GDM1 (cell line): ENCODE measurements at places on chromosomes 5 and 9.

GRCh38 chr9:77883133-77883532 is 148.5 kb downstream of the GNAQ start:
- DNase-seq = no peak

- no peak for DNase-seq
Measured at GRCh38 chr5:93585041-93585766, 2.2 kb downstream of the NR2F1 start.

DNA sequence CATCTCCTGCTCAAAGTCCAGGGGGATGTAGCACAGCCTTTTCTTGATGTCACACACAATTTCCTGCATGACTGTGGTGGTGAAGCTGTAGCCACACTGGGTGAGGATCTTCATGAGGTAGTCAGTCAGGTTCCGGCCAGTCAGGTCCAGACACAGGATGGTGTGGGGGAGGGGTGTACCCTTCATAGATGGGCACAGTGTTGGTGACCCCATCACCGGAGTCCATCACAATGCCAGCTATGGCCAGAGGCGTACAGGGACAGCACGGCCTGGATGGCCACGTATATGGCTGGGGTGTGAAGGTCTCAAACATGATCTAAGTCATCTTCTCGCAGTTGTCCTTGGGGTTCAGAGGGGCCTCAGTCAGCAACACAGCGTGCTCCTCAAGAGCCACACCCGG is 19.7 kb upstream of the SPZ1 start:
- DNase-seq = no peak

GRCh38 chr9:7802666-7803065 is 3.1 kb upstream of the DMAC1 start:
- no peak for DNase-seq

- no peak for DNase-seq
Measured at GRCh38 chr9:90727488-90727887, 74.1 kb upstream of the SYK start.

DNA sequence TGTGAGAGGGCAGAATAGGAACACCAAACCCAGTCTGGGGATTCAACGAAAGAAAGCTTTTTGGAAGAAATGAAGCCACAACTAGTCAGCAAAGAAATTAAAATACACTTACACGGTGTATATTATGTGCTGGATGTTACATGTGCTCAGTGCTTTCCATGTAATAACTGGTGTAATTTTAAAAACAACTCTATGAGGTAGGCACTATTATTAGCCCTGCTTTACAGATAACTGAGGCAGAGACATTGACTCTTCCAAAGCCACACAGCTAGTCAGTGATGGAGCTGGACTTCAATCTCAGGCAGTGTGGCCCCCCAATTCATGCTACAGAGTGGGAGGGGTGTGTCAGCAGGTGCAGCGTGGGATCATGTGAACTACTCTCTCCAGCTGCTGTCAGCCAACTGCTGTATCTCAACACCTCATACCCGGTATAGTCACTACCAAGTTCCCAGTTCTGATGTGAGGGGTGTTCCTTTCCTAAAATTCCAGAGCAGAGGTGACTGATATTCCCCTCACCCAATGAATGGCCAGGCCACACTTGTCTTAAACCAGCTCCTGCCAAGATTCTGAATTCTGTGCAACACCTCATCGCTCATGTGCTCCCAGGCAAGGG is 33.8 kb upstream of the TJP2 start:
- DNase-seq = no peak
